AG08395 (cell line): ENCODE measurements at places on chromosomes 4 and X.

GRCh38 chr4:20544645-20545044, 155.6 kb upstream of the PACRGL start:
- peak; percentile 46 for DNase-seq

DNA sequence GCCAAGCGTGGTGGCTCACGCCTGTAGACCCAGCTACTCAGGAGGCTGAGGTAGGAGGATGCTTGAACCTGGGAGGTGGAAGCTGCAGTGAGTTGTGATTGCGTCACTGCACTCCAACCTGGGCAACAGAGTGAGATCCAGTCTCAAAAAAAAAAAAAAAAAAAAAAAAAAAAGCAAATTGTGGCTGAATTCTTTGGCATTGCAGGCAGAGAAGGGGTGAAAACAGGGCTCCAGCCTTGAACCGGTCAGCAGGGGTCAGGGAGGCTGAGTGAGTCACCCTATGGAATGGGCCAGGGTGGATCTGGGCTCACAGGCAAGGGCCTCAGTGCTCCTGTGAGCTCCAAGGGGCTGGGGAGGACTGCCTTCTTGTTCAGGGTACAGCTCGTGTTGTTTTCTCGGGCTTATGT, 13.2 kb upstream of the FAM3A start:
- peak; percentile 35 for DNase-seq

DNA sequence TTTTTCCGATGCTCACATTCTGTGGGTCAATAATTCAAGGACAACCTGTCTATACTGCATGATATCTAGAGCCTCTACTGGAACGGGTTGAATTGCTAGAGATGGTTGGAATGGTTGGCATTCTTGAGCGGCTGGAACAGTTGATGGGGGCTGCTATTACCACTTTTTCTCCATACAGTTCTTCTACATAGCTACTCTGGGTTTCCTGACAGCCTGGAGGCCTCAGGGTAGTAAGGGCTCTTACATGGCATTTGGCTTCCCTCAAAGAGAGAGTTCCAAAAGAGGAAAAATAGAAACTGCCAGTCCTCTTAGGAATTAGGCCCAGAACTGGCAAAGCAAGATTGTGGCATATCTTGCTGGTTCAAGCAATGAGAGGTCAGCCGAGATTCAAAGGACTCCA, 53.1 kb downstream of the NAA11 start:
- no peak for DNase-seq

GRCh38 chr4:56764223-56764622, 57.3 kb downstream of the SPINK2 start:
- DNase-seq = no peak

- no peak for DNase-seq
Observed at GRCh38 chrX:133878710-133879109, 106.7 kb downstream of the GPC3 start.

DNA sequence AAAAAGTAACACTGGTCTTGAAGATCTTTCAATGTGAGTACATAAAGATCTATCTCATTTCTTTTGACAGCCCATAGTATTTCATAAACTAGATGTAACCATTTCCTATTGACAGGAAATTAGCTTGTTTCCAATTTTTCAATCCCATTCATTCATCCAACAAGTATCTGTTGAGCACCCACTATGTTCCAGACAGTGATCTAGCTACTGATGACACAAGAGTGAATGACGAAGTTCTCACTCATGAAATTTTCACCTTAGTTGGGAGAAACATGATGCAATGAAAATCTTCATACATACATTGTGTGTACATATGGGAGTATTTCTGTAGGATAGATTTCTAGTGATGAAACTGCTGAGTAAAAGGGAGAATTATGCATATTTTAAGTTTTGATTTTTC, 1.7 kb downstream of the CD38 start:
- DNase-seq = no peak

DNA sequence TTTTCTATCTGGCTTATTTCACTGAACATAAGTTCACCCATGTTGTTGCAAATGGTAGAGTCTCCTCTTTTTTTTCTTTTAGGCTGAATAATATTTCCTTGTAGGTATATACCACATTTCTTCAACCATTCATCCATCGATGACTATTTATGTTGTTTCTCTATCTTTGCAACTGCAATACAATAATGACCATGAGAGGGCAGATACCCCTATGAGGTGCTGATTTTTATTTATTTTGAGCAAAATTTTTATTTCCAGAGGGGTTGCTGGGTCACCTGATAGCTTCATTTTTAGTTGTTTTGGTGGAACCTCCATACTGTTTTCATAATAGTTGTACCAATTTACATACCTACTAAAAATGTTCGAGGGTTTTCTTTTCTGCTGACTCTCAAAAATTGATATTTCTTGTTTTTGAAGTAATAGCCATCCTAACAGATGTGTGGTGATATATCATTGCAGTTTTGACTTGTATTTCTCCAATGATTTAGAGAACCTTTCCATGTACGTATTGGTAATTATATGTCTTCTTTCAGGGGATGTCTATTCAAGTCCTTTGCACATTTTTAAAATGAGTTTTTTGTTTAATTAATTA, 1697.0 kb downstream of the PCDH7 start:
- DNase-seq = no peak

GRCh38 chr4:34676400-34676799, 1567.9 kb downstream of the ARAP2 start:
- no peak for DNase-seq

DNA sequence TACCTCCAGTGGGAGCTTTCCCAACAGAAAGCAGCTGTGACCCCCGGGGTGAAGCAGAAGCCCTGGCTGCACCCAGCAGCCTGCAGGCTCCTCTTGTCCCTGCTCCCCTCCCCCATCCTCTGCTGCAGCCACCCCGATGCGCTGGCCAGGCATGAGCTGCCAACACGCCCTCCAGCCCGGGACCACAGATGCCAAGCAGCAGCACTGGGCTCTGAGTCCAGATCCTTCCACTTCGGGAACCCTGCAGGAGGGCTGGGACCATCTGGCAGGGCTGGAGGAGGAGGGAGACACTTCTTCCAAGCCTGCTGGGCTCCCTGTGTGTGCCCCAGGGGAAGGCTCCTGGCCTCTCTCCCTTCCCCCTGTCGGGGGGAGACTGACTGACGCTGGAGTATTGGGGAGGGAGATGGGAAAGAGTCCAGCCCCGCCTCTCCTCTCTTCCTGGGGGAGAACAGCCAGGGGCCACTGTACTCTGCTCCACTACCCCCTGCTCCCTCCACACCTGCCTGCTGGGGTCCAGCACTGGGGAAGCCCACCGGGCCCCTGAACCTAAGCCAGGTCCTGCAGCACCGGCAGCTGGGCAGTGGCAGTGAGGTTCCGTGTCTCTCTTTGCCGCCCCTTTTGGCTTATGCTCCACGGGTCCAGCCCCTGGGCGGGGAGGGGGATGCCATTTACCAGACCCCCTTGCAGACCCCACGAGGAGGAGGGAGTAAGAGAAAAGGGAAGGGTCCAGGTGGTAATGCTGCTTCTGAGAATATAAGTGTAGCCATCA, 55.7 kb downstream of the PPP2R2C start:
- no peak for DNase-seq

GRCh38 chrX:103310555-103311398, at the start of gene BEX2:
BEX2 (minus strand) TSS chrX:103310990; CDS start chrX:103309976, 1,014 bp downstream.
- no peak for DNase-seq

DNA sequence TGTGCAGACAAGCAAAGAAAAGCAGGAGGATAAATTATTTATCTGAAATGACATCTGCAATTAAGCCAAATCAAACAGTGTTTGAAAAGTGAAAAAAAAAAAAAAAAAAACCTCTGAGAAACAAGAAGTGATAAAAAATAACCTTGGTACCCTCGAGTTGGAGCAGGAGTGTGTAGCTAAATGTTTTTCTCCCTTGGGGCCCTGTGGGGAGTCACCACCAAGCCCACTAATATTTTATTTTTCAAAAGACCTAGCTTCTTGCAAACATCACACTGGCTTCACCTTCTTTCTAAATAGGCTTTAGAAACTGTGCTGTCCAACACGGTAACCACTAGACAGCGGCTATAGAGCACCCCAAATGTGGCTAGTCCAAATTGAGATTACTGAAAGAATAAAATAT, 47.7 kb downstream of the SNX25 start:
- DNase-seq = no peak

DNA sequence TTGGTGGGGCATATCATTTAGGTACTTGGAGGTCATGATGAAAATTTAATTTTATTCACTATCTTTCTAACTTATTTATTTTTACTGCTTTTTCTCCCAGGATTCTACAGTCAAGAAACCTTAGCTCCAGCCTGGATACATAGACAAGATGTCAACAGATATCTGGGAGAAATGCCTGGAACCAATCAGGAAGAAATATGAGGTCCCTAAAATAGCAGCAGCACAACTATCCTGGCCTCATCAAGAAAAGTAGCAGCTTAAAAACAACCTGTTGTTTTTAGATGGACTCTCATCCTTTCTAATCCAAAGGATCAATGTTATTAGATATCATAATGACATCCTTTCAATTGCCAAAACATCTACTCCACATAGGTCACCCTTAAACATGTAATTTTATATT, 54.5 kb downstream of the MAOB start:
- no peak for DNase-seq

DNA sequence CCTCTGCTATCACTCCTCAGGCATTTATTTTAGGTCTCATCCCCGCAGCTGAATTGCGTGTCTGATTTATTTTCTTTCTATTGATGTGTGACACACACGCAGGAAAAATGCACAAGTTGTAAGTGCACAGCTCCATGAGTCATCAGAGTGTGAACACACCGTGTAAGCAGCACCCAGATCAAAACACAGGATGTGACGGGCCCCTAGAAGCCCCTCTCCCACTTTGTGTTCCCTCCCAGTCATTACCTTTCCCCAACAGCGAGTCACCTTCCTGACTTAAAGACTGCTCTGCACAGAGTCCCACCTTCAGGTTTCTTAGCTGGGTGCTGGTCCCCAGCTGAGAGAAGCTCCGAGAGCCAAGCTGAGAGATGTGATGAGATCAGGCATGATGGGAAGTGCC, 436.7 kb downstream of the MID1IP1 start:
- no peak for DNase-seq

GRCh38 chr4:1077711-1078477, 35.5 kb downstream of the RNF212 start:
- DNase-seq = no peak

DNA sequence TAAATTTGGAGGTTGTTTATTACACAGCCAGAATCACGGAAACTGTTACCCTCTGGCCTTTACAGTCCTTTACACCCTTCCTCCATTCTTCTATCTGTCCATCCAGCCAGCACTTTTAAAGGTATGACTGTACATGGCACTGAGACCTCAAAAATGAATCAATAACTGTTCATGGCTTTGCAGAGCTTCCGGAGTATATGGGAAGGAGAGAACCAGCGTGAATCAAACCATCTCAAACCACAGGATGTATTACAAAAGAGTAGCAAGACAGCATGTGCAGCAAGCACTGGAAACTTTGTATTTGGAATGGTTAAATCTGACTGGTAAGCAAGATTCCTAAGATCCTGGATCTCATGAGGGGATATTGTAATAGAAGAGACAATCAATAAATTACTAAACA, 228.5 kb upstream of the CASK start:
- no peak for DNase-seq
